ENCODE measurements at places on chromosomes 11 and 22.

GRCh38 chr11:115411120-115411519 lies 93.1 kb downstream of the CADM1 start:
- DNase-seq, result no peak

DNA sequence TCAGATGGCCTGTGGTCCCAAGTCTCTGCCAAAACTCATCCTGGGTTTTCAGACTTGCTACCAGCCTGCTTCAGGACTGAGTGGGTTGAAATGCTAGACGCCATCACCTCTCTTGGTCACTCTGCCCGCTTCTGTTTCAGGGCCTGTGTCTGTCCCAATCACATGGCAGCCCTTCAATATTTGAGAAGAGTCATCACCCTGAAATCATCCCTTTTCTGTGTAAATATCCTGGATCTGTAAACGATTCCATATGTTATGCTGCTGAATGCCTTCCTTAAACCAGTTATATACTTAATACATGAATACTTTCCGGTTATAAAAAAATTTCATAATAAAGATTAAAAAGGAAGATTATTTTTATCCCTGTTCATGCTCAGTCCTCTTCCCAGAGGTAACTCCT lies 39.8 kb upstream of the TLCD5 start:
- DNase-seq, result no peak

DNA sequence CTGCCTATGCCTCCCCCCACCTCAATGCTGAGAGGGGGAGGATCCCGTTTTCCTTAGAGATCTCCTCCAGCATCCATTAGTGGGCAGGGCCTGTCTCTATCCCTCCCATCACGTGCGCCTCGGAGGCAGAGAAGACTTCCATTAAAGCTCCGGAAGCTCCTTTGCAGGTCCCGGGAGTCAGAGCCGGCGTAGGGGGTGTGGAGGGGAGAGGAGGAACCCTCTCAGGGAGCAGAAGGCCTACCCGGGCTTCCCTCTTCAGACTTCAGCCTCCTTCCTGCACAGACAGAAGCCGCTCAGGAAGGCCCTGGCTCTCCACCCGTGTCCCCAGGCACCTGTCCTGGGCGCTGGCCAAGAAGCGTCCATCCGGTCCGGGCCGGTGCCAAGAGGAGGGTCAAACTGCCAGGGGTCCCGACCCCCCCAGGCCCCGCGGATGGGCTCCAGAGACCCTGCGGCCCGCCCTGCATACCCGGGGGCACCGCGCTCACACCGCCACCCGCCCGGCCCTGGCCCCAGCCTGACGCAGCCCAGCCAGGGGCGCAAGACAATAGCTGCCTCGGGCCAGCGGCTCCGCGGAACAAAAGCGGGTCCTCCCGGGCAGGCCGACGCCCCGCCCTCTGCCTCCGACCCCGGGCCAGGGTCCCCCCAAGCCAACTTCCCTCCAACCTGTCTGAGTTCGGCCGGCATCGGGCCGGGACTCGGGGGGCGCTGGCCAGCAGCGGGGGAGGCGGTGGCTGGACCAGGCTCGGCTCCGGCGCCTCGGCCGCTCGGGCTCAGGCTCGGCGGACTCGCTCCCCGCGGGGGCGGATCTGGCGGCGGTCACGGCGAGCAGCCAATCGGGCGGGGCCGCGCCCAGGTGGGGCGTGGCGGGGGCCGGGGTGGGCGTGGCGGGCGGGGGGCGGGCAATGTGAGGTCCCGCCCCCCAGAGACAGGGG lies 29.9 kb downstream of the ARVCF start:
- DNase-seq, result peak; percentile 54

- no peak for DNase-seq
These were observed 11.0 kb downstream of the MUC5AC start for GRCh38 chr11:1168721-1169161.

DNA sequence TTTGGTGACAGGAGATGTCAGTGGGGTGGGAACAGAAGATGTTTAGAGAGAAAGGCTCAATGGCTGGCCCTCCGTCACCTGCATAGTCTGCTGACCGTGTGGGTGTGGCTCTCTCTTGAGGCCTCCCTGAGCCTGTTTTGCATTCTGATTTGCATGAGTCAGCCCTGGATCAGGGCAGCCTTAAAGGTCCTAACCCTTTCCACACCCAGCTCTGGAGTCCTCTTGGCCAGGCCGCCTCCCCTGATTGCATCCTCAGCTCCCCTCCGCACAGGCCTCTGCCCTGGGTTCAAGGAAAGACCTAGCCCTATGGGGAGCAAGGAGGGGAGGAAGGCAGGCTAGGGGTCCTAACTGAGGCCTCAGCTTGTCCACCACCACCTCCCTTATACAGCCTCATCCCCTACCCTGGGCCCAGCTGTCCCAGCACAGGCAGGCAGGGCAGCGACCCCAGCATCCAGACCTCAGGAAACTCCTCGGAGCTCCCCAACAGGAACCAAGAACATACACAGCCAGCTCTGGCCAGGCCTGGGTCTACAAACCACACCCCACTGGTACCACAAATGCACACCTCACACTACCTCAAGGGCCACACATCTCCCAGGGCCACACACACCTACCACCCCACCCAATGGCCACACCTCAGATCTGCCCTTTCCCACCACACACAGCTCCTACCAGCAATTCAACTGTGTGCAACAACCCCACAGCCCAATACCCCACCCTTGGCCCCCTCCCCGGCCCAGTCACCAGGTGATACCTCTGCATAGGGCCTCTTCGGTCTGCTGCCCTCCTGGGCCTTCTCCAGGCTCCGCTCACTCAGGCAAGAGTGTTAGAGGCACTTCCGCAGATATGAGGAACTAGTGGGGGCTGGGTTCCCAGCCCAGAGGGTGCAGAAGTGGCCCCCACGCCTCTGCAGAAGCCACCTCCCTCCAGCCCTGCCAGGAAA lies 13.7 kb downstream of the ARAP1 start:
- no peak for DNase-seq

DNA sequence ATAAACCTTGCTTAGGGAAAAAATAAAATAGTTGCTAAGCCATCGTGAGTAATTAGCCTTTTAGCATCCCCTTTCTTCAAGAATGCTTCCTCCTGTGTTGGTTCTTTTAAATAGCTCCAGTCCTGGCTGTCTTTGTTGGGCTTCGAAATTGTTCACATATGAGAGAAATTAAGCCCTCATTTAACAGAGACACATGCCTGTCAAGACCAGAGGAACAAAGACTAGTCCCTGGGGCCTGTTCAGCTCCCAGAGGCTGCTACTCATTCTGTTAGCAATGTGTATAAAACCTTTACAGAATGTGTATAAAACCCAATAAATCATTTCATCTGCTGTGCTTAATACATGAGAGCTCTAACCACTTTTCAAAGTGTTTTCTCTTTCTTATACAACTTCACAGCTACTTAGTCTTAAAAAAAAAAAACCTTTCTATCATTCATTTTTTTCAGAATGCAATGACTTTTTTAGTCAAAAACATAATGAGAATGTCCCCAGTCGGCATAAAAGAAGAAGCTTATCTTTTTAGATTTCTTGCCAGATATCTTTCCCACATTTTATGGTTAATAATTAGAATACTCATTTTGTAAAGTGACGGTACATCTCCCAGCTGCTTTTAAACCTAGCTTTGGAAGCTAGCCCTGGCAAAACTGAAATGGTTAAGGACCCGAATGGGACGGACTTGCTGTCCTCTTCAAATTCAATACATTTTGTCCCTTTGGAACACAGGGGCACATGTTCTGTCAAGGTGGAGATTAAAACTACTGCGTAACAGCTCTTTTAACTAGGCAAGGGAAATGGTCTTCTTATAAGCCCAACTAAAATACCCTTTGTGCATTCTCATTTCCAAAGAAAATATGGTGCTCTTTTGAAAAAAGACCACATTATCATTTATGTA lies 186.1 kb downstream of the SOX6 start:
- no peak for DNase-seq

- no peak for DNase-seq
These were observed 24.1 kb upstream of the POU2AF1 start for GRCh38 chr11:111403051-111403726.

GRCh38 chr11:26088391-26088790 lies 243.5 kb upstream of the ANO3 start:
- no peak for DNase-seq

- DNase-seq, result no peak
These were observed 1.4 kb upstream of the SRSF8 start for GRCh38 chr11:95065336-95065735.

DNA sequence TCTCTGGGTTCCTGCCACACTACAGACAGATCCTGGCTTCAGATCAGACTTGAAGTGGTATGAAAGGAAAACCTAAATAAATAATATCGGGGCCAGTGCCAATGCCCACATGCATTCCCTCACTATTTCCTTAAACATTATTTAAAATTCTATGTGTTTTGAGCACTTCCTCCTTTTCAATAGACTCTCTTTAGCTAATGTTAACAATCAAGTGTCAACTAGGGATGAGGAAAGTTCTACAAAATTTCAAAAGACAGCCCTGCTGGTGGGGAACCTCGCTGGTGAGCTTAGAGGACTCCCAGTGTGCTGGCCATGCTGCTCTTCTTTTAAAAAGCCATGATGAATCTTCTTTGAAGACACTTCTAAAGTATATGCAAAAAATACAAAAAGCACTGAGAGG lies 87.5 kb downstream of the ENTHD1 start:
- DNase-seq, result no peak

DNA sequence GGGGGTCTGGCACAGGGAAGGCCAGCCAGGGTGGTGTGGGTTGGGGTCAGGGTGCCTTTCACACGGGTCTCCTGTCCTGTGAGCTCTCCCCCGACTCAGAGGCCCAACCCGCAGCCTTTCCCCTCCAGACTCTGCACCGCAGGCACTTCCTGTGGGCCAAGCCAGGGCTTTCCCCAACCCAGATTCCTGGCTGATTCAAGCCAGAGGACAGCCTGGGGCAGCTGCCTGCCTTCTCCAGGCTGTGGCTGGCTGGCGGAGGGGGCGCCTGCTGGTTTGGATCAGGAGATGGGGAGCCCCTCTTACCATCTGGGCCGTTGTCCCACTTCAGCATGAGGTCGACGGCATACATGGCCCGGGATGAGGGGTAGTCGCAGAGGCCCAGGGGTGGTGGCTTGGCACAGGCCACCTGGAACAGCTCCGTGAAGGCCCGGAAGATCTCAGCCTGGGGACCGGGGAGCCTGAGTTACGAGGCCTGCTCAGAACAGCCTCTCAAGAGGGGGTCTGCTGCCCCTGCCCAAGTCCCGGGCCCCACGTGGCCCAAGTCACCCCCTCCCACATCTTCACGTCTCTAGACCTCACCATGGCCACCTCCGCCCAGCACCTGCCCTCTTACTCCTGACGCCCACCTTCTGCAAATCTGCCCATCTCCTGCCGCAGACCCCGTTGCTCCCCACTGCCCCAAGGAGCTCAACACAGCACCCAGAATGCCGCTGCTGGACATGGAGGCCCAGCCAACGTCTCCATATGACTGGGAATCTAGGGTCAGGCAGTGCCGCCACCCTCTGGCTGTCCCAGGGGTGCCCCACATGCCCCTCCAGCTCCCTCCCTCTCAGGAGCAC lies 17.3 kb downstream of the TSPO start:
- no peak for DNase-seq

DNA sequence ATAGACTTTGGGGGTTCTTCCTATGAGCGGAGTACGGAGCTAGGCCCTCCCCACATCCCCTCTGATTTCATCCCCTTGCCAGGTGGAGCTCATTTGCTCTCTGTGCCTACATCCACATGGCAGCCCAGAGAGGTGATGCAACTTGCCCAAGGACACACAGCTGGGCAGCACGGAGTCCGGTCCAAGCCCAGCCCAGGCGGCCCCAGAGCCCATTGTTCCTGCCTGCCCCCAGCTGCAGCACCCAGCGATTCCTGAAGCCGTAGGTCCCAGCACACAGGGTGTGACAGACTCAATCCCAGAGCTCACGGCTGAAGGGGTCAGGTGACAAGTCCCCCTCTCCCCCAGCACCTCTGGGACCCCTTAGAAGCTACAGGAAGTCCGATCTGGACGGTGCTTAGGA lies 22.2 kb upstream of the RFPL3 start:
- DNase-seq, result no peak

GRCh38 chr11:75654314-75654713 lies 14.5 kb downstream of the MAP6 start:
- DNase-seq, result no peak

- no peak for DNase-seq
These were observed 23.8 kb downstream of the CD82 start for GRCh38 chr11:44589301-44589700.

GRCh38 chr11:130560000-130560780 lies 111.7 kb downstream of the ADAMTS15 start:
- DNase-seq, result no peak

DNA sequence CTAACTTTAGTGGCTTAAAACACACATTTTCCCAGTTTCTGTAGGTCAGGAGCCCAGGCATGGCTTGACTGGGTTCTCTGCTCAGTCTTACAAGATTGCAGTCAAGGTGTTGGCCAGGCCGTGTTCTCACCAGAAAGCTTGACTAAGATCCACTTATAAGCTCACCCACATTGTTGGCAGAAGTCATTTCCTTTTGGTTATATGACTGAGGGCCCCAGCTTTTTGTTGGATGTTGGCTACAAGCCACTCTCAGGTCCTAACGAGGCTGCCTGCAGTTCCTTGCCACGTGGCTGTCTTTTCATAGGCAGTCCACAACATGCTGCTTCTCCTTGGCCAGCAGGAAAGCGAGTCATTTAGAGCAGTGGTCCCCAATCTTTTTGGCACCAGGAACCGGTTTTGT lies 79.3 kb upstream of the CRTAM start:
- no peak for DNase-seq

- no peak for DNase-seq
These were observed 18.5 kb upstream of the FEZ1 start for GRCh38 chr11:125514336-125515101.

GRCh38 chr11:130394615-130395014 lies 33.8 kb downstream of the ADAMTS8 start:
- no peak for DNase-seq
